ENCODE measurements at places on chromosomes 16 and 17.

GRCh38 chr16:88929091-88929445 lies 47.9 kb downstream of the CBFA2T3 start:
- no peak for DNase-seq

- no peak for DNase-seq
Measured at GRCh38 chr16:51393381-51394005, 242.4 kb upstream of the SALL1 start.

GRCh38 chr17:11363565-11364117 lies 122.6 kb downstream of the SHISA6 start:
- no peak for DNase-seq

DNA sequence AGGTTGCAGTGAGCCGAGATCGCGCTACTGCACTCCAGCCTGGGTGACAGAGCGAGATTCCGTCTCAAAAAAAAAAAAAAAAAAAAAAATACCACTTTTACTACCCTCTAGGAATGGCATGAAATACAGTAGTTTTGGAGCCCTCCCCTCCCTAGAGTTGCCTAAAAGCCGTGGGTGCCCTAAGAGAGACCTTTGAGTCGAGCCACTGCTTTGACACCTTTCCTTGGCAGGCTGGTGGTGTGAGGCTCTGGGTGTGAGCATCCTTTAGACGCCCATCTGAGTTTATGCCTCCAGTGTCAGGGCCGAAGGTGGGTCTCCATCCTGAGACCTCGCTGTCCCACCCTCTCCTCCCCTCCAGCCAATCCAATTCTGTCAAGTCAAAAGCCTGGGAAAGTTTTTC lies 46.2 kb downstream of the RAP1GAP2 start:
- no peak for DNase-seq
